ENCODE measurements at places on chromosomes 7 and 10.

DNA sequence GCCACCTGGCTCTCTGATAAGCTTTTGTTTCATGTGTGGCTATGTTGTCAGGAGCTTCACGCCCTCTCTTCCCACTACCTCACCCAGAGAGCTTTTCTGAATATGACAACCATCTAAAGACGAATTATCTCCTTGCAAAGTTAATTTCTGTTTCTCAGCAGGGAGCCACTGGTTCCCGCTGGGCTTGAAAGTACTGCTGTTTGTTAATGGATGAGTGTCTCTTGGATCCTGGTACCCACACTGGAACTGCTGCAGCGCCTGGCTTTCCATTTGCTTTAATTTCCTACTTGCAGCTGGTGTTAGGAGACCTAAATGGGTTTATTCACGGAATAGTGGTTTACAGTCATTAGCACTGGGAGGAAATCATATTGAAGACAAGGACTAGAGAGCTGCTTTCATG is 267.9 kb upstream of the LRGUK start:
- DNase-seq: no peak

- DNase-seq: no peak
Measured at GRCh38 chr7:141198194-141198958, 124.5 kb downstream of the TMEM178B start.

DNA sequence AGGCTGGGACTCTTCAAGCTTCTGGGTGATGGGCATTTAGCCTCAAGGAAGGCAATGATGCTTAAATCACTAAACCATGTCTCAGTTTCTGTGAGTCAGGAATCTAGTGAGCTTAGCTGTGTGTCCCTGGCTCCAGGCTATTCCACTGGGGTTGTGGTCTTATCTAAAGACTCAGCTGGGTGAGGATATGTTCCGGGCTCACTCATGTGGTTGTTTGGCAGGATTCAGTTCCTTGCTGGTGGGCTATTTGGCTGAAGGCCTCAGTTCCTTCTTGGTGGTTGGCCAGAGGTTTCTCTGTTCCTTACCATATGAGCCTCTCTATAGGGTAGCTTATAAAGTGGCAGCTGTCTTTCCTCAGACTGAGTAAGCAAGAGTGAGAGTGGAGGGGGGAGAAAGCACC is 12.0 kb downstream of the EVX1 start:
- no peak for DNase-seq

- DNase-seq: no peak
Measured at GRCh38 chr7:95473276-95473985, 12.3 kb upstream of the ASB4 start.

GRCh38 chr10:47116445-47116844 is 183.6 kb upstream of the GDF10 start:
- DNase-seq: no peak

DNA sequence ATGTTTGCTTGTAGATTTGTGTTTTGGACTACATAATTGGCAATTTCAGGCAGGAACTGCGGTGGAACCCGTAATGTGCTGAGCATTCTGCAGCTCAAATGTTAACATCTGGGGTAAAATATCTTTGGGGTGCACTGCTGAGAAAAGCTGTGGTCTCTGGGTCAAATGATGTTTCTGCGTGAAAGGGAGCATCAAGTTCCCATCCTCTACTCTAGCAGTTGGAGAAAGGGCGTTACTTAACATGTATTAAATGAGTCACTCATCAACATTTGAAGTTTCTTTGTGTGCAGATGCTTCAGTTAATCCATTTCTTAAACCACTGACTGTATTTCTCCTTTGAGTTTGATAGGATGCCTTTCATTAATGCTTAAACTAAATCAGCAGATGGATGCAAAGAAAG is 273.1 kb upstream of the PITRM1 start:
- no peak for DNase-seq

DNA sequence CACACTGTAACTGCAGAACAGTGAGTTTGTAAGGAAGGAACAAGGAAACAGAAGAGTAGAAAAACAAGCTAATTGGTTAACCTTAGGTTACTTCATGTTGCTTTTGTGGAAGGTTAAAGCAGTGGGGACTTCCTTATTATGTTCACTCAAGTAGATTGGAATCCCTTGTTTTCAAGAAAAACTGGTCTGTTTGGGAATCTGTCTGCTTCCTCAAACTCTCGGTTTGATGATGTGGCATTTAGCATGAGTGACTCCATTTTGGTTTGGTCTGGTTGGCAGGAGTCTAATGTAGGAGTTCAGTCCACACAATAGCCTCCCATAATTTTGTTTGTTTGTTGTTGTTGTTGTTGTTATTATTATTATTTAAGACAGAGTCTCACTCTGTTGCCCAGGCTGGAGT is 3.8 kb upstream of the TRIM56 start:
- no peak for DNase-seq

- DNase-seq: no peak
Measured at GRCh38 chr7:78594156-78594555, 795.6 kb downstream of the PHTF2 start.

- DNase-seq: no peak
Measured at GRCh38 chr10:124644236-124644635, 99.9 kb downstream of the FAM53B start.

- DNase-seq: no peak
Measured at GRCh38 chr10:106082865-106083264, 1081.6 kb downstream of the SORCS1 start.

GRCh38 chr7:117946151-117946633 is 73.0 kb upstream of the CTTNBP2 start:
- DNase-seq: no peak

- DNase-seq: no peak
Measured at GRCh38 chr7:142796501-142797390, 26.0 kb downstream of the PRSS2 start.

- DNase-seq: no peak
Measured at GRCh38 chr7:18974803-18975202, 142.6 kb downstream of the TWIST1 start.

DNA sequence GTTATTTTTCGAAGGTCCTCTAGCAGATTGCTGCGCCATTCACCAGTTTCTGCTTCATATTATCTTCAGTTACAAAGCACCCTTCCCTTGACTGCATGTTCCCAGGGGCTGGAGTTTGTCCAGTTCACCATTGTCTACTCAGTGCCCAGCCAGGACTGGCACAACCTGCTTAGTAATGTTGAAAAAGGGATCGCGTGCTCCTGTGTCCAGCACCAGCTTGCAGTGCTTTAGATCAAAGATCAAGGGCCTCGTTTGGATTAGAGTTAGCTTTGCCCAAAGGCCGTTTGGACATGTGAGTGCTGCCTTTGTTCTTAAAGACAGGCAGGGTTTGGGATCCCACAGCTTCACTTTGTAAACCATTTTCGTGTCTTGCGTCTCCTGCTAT is 867 bp downstream of the ATP6V0E2 start:
- DNase-seq: peak; percentile 10

DNA sequence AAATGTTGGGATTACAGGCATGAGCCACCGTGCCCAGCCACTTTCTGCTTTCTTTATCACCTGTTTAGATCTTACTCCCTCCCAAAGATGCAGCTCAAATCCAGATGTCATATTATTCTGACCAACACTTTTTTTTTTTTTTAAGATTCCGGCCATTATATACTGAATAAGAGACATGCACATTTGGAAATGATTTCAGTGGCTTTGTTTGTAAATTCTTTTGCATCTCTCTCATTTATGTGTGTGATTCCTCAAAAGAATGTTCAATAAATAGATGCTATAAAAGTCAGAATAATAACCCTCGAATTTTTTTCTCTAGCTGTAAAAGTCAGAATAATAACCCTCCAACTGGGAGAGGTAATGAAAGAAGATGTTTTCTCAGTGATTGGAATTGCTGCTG is 25.4 kb downstream of the HECW1 start:
- no peak for DNase-seq

DNA sequence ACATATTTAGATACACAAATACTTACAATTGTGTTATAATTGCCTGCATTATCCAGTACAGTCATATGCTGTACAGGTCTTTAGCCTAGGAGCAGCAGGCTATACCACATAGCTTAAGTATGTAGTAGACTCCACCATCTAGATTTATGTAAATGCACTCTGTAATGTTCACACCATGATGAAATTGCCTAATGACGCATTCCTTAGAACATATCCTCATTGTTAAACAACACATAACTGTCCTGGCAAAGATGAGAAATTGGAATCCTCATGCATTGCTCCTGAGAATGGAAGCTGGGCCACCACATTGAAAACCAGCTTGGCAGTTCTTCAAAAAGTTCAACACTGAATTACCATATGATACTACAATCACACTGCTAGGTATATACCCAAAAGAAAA is 1002.8 kb upstream of the CELF2 start:
- no peak for DNase-seq

GRCh38 chr7:146146831-146147486 is 30.4 kb downstream of the CNTNAP2 start:
- DNase-seq: no peak

DNA sequence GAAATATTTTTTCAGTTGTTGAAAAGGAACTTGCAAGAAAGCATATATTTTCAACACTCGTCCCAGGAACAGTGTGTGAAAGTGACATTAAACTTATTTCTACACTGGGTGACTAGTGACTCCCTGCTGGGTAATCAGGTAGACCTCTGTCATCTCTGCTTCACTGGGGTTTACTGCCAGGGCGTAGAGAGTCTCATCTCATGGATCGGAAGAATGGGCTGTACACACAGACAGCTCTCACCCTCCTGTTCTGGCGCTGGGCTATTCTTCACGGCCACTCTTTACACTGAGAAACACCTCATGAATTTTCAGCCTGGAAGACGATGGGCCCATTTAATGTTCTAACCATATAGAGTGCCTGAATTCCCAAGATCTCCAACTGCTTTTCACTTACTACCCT is 36.4 kb downstream of the NRP1 start:
- no peak for DNase-seq

DNA sequence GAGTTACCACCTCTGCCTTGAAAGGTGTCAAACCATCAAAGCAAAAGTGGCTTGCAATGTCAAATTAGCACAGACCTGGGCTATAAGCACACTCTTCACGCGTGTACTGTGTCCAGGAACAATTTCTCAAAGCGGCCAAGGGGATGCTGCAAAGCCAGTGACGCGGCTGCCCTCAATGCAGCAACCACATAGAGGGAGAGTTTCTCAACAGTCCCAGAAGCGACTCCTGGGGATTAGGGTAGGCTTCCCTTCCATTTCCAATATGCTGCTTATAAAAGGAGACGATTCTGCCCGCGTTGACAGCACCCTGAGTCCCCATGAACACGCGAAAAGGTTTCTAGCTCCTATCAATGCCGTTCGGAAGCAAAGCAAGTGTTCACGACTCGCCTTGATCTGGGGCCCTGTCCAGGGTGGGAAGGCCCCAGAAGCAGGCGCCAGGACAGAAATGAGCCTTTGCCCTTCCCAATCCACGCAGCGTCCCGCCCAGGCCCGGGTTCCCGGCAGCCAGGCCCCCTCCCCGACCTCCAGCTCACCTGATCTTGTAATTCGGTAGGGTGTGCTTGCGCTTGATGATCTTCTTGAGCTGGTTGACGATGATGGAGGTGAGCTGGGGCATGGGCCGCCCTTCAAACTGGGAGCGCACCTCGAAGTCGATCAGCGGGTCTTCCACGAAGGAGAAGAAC is 1.3 kb downstream of the PDZD8 start:
- DNase-seq: peak; percentile 39

DNA sequence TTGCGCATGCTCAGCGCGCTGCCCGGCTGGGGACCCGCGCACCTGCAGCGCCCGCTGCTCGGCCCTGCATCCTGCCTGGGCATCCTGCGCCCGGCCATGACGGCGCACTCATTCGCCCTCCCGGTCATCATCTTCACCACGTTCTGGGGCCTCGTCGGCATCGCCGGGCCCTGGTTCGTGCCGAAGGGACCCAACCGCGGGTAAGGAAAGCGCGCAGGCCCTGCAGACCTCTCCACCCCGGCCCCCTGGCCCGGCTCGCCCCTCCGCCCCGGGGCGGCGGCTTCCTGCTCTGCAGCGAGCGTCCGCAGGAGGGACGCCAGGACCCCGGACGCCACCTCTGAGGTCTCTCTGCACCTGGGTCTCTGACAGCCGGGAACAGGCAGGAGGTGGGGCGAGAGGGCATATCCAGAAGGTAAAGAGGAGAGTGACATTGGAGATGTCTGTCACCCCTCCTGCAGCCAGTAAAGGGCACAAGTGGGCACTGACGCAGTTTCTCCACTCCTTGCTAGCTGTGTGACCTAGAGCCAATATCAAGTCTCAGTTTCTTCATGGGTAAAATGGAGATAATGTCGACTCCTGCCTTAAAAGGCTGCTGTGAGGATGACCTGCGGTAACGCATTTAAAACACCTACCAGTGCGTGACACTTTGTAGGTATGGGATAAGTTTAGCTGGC is 338 bp downstream of the ATP6V0E2 start:
- DNase-seq: no peak

- no peak for DNase-seq
Measured at GRCh38 chr7:116185956-116186355, 24.4 kb upstream of the TES start.

DNA sequence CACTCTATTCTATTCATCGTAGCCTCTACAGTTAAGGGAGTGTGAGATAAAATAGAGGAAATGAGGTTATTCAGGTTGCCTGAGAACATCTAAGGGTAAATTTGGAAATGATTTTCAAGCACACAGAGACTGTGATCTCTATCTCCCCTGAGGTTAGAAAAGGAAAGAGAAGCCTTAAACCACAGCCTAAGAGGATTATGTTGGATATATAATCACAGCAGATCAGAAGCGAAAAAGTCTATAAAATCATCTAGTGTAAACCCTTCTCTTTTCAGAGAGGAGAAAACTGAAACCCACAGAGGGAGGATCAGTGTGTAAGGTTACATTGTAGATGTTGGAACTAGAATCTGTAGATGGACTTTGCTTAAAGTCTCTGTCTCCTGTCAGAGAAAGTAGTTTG is 90.6 kb upstream of the SEMA3E start:
- DNase-seq: no peak

DNA sequence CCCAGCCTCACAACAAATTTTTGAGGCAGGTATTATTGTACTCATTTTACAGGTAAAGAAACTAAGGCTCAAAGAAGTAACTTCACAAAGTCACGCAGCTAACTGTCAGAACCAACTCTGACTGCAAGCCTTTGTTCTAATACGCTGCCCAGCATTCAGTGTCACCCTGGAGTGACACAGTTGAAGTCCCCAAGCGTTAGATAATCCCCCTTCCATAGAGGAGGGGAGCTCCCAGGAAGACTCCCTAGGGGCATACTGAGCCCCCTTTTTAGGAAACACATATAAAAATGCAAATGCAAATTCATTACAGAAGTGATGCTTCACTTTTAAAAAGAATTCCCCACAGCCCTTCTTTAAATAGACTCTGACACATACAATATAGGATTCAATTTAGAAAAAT is 101.0 kb upstream of the MACROH2A2 start:
- no peak for DNase-seq

- no peak for DNase-seq
Measured at GRCh38 chr7:142548978-142549377, 200.3 kb upstream of the PRSS1 start.

DNA sequence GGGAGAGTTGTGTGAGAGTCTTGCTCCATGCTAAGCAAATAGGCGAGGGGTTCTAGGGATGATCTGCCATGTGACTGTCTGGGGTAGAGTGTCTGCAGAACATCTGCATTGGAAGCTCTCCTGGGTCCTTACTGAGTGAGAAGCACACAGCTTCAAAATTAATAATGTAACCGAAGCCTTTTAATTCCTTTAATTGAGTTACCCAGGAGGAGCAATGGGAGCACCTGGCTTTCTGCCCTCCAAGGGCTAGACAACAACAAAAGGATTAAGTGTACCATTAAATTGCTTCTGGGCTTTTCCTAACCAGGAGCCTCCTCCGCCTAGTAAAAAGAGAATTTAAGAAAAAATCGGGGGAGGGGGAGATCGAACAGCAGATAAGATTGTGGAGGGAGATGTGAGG is 102.0 kb upstream of the TBX20 start:
- DNase-seq: no peak

All from testis (tissue), 5 donors.